H9 (cell line): ENCODE measurements at places on chromosomes 7 and 10. TPM values are rescaled to one million over a fixed set of nuclear protein-coding genes. Genes with fewer than 3 reads are reported as not detected.

GRCh38 chr7:21717323-21717722, 174.5 kb downstream of the DNAH11 start:
- no peak overlapping the region for H3K4me3 ChIP-seq
- DNase-seq: no peak
- H3K27ac ChIP-seq: no peak overlapping the region
- H3K4me1 ChIP-seq: peaks cover 3% of the 10 kb centered on the region; the same call in 1 of the 2 replicates
- no peaks in the 10 kb centered on the region for H3K36me3 ChIP-seq

DNA sequence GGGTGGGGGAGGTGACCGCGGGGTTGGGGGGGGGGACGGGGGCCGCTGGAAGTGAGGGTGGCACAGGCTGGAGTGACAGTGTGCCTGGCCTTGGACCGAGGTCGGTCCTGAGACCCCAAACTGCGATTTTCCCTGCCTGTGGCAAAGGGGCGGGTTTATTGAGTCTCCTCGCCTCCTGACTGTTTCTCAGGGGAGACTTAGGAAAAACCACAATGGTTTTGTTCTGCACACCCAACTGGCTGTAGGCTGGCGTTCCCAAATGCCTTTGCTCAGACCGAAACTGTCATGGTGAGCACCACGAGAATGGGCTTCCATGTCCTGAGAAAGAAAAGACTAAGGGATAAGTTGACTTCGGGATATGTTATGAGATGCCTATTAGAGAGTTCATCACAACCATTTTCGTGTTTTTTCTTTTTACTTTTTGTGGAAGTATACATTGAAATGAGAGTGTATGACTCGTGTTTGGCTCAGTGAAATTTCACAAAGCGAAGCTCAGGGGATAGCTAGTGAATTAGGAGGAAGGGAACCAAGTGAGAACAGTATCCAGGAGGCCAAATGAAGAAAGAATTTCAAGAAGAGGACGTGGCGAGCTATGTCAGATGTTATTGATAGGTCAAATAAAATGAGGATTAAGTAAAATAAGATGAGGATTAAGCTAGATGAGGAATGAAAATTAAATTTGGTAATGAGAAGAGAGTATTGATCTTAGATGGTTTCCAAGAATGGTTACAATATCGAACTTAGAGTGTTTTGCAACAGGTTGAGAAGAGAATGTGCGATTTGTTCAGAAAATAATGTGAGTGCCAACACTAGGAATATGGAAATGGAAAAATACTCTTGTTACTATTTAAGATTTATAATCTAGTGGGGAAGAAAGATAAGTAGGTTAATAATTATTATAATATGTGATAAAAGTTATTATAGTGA, 918 bp downstream of the NET1 start:
- peaks cover 8% of the 10 kb centered on the region for H3K36me3 ChIP-seq
- H3K4me1 ChIP-seq: peaks cover 2% of the 10 kb centered on the region; the same call in 1 of the 2 replicates
- peak; percentile 28 for DNase-seq
- no peak overlapping the region for H3K27ac ChIP-seq
- H3K27me3 ChIP-seq: no peaks in the 10 kb centered on the region

The THNSL1 gene
- total RNA-seq: 3.9 and 4.2 TPM in 2 replicates

DNA sequence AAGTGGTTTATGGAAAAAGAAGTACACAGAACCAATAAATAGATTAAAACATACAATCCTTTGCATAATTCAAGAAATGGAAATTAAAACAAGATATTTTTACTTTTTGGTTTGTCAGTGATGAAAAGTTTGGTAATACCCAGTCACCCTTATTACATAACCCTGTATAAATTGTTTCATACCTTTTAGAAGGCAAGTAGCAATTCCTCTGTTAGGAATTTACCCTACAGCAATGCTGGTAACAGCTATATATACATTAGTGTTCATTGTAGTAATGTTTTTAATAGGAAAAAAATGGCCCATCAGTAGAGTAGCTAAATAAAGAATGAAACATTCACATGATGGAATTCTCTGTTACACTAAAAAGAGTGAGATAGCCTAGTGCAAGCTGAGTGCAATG, 42.7 kb downstream of the PTPN12 start:
- DNase-seq: no peak
- H3K27ac ChIP-seq: no peak overlapping the region
- no peaks in the 10 kb centered on the region for H3K4me1 ChIP-seq
- H3K36me3 ChIP-seq: peaks cover 38% of the 10 kb centered on the region

The UTF1 gene
- 31.5 and 38.6 TPM in 2 replicates for total RNA-seq

DNA sequence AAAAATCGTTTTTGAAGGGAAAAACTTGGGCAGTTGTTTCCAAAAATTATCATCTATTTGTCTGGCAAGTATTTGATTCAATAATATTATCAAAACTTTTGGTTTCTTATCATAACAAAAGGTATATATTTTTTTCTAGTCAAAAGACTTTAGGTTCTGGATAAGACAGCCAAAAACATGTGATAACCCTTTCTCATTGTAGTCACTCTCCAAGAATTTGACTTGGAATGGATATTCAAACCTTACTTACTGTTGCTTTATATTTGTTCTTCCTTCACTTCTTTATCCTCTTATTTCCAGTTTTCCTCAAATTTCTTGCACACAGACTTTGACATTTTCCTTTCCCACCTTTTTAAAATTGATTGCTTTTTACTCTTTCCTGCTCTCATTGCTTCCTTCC, 140.9 kb upstream of the FAM3C start:
- H3K4me1 ChIP-seq: no peaks in the 10 kb centered on the region
- no peak overlapping the region for H3K4me3 ChIP-seq
- DNase-seq: no peak
- no peak overlapping the region for H3K27ac ChIP-seq
- H3K36me3 ChIP-seq: no peaks in the 10 kb centered on the region
- no peaks in the 10 kb centered on the region for H3K27me3 ChIP-seq

DNA sequence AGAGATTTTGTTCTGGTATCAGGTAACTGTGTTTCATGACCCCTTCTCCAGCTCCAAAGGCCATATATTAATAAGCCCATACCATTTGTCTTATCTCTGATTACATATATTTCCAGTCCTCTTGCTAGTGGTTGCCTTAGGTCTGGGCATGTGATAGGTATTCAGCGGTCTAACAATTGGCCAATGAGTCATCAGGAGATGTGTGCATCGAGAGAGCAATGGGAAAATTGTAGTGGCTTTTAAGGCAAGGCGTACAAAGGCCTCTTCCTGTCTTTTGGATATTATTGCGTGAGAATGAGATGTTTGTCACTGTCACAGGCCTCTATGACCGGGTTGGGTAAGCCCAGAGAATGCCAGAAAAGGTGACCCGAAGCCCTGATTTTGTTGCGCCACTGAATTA, 38.6 kb upstream of the SFRP5 start:
- H3K4me1 ChIP-seq: no peaks in the 10 kb centered on the region
- DNase-seq: no peak
- no peak overlapping the region for H3K4me3 ChIP-seq
- H3K27me3 ChIP-seq: no peaks in the 10 kb centered on the region
- H3K36me3 ChIP-seq: no peaks in the 10 kb centered on the region

- 0 out of 2 replicates have a peak, but pooled peaks cover under 1% of the 10 kb centered on the region for H3K4me1 ChIP-seq
- H3K27me3 ChIP-seq: peaks cover 6% of the 10 kb centered on the region; the same call in 1 of the 2 replicates
- H3K36me3 ChIP-seq: peaks cover 18% of the 10 kb centered on the region
- DNase-seq: no peak
- no peak overlapping the region for H3K27ac ChIP-seq
Measured at GRCh38 chr10:101575580-101576210, 12.4 kb downstream of the POLL start.

DNA sequence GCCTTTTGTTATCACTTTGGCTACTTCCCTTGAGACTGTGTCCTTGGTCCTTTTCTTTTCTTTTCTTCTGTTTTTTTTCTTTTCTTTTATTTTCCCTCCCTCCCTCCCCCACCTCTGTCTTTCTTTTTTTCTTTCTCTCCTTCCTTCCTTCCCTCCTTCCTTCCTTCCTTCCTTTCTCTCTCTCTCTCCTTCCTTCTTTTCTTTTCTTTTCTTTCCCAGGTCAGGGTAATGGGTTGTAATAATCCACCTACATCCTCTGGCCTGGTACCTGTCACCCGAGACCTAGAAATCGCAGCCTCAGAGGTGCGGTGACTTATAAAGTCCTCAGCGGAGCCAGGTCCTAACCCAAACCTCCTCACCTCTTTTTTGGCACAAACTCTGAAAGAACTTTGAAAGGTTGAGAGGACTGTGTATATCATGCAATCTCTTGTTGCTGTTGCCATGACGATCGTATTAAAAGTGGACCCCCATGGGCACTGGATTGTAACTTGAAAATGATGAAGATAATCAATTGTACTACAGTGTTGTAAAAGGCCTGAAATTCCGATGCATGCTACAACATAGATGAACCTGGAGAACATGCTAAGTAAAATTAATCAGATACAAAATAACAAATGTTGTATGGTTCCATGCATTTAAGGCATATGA, 140.7 kb upstream of the AGK start:
- no peak for DNase-seq
- H3K4me1 ChIP-seq: peaks cover 14% of the 10 kb centered on the region; the same call in 1 of the 2 replicates
- no peaks in the 10 kb centered on the region for H3K36me3 ChIP-seq
- peak overlapping the region; percentile 3 for H3K27ac ChIP-seq
- H3K27me3 ChIP-seq: no peaks in the 10 kb centered on the region

The LRRC18 gene
- total RNA-seq: not detected in 2 replicates

DNA sequence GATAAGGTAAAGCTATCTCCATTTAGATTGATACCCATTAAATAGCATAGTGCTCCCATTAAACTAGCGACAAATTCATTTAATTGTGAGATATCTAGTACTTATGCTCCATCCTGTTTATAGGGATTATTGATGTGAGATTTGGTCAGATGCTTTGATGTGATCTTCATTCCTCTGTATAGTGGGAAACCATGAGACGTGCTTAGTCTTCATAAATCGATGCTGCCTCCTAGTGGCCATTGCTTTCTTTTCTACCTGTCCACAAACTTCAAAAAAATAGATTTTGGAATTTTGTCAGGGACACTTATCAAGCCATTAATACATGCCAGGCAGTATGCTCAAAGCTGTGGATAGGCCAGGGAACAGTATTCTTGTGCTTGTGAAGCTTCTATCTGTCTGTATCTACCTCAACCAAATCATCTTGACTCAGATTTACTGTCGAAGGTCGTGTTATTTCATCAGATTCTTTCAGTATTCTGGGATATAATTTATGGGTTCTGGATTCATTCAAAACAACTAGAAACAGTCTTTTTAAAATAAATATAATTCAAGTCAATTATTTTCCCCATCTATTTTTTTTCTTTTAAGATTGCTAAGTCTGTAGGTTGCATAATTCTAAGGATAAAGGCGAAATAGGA, 12.0 kb downstream of the LSM8 start:
- no peaks in the 10 kb centered on the region for H3K4me1 ChIP-seq
- H3K36me3 ChIP-seq: peaks cover 14% of the 10 kb centered on the region
- no peak overlapping the region for H3K4me3 ChIP-seq

GRCh38 chr7:122273117-122273516, 31.4 kb downstream of the FEZF1 start:
- DNase-seq: no peak
- H3K4me1 ChIP-seq: peaks cover 6% of the 10 kb centered on the region
- no peak overlapping the region for H3K4me3 ChIP-seq
- H3K27me3 ChIP-seq: no peaks in the 10 kb centered on the region
- H3K36me3 ChIP-seq: no peaks in the 10 kb centered on the region

DNA sequence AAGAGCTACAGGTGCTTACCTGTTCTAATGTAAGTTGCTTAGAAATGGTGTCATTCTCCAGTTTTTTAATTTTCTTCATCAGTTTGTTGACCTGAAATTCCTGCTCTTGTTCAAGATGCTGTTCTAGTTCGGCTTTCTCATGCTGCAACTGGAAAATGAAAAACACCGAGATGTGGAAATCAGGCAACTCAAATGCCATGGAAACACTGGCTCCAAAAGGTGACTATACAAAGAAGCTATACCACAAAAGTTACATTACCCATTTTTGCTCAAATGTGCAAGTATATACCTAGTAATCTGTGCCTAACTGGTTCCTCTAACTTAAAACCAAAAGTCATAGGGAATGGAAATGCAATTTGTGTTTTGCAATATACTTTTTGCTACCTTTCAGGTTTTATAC, 73.8 kb downstream of the CCDC6 start:
- H3K4me1 ChIP-seq: 0 out of 2 replicates have a peak, but pooled peaks cover 2% of the 10 kb centered on the region
- peaks cover 17% of the 10 kb centered on the region for H3K36me3 ChIP-seq
- no peak overlapping the region for H3K4me3 ChIP-seq
- no peak overlapping the region for H3K27ac ChIP-seq

The LIPN gene
- total RNA-seq: not detected in 2 replicates

The METTL27 gene
- 13.5 and 14.9 TPM in 2 replicates for total RNA-seq

GRCh38 chr7:114660126-114660486, 245.5 kb downstream of the FOXP2 start:
- H3K27ac ChIP-seq: no peak overlapping the region
- no peaks in the 10 kb centered on the region for H3K36me3 ChIP-seq
- H3K4me1 ChIP-seq: peaks cover 9% of the 10 kb centered on the region

- H3K4me3 ChIP-seq: no peak overlapping the region
- no peak overlapping the region for H3K27ac ChIP-seq
- H3K27me3 ChIP-seq: no peaks in the 10 kb centered on the region
- DNase-seq: no peak
- H3K36me3 ChIP-seq: peaks cover 4% of the 10 kb centered on the region
Measured at GRCh38 chr7:75776295-75776971, 4.4 kb upstream of the CCL26 start.

The SPDYE9 gene
- not detected in 2 replicates for total RNA-seq

The TMEM236 gene
- not detected in 2 replicates for total RNA-seq

DNA sequence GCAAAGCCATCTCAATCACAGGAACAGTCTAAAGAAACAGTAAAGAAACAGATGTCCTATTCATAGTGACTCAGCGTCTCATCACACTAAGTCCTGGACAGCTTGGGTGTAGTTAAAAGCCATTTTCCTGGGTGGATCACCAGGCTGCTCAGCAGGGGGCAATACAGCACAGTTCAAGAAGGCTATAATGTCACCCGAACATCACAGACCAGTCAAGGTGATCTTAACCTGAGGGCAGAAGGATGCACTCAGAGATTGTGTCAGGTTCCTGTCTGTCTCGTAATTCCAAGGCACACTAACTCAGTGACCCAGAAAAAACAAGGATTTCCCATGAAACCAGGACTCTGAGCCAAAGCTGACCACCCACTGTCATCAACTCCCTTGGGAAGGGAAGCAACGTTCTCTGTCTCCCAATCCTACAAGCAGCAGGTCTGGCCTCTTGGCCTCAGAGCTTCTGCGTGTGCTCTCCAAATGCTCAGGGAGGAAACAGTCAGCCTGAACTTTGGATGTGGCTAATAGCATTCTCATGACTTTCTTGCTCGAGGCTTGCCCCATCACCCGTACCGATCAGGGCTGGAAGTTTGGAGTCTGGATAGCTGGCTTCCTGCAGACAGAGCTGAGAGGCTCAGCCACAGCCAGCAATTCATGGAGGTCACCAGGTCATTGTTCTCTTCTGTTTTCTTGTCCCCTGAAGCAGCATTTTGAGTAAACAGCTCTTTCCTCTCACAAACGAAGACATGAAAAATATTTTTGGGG, 90.4 kb upstream of the FAM171A1 start:
- no peak overlapping the region for H3K4me3 ChIP-seq
- no peak for DNase-seq
- H3K27ac ChIP-seq: no peak overlapping the region
- H3K36me3 ChIP-seq: no peaks in the 10 kb centered on the region
- peaks cover 2% of the 10 kb centered on the region; the same call in 1 of the 2 replicates for H3K27me3 ChIP-seq
